ENCODE measurements at places on chromosomes 12 and 14. TPM values are rescaled to one million over a fixed set of nuclear protein-coding genes. Genes with fewer than 3 reads are reported as not detected.

- no peak for DNase-seq
These were observed 115.3 kb upstream of the PRB2 start for GRCh38 chr12:11510671-11511070.

The CLEC1B gene
- not detected for total RNA-seq

DNA sequence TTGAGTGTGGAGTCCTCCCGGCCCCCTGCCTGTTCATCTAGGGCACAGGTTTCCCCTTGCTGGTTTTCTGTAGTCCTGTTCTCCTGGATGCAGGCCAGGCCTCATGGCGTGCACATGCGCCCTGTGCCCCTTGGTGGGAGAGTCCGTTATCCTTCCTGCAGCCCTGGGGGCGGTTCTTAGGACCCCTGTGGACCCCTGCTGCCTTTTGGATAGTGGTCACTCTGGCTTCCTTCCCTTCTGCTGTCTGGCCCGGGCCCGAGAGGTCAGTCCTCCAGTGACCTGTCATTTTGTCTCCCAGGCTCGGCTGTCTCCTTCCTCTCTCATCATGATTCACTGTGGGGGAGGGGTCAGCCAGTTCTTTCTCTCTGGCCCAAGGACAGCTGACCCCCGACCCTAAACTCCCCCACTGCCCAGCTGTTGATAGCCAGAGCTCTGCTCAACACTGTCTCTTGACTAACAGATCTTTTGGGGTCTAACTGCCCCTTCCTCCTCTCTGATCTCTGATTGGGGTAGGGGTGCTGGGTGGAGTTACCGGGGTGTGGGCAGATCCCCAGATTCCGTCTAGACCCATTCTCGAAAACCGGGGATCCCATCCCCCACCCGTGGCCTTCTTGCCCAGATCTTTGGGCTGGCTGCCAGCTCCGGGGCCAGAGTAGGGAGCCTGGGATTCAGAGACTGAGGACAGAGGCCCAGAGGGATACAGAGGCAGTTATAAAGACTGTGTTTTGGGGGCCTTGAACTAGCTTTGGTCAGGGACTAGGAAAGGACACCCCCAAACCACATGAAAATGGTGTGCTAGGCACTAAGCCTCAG lies 7.0 kb downstream of the CCND2 start:
- no peak for DNase-seq

GRCh38 chr12:52686063-52686462 lies 5.9 kb upstream of the KRT1 start:
- DNase-seq = no peak

DNA sequence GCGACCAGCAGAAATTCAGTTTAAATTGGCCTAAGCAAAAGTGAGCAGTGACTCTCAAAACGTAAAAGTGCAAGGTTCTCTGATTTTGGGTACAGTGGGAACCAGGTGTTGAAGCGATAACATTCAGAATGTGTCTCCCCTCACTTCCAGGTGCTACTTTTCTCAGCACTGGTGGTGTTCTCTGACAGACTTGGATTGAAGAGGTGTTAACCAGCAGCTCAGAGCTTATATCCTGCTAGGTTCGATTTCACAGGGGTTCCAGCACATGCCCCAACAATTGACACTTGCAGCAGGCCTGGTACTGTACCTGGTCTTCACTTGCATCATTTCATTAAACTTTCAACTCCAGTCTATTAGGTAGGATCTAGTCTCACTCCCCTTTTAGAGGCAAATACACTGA lies 680.2 kb downstream of the VRK1 start:
- no peak for DNase-seq

GRCh38 chr14:37544407-37544806 lies 50.6 kb downstream of the FOXA1 start:
- no peak for DNase-seq

- no peak for DNase-seq
These were observed 181.9 kb downstream of the SLC6A15 start for GRCh38 chr12:84730561-84731162.

The ACVRL1 gene
- total RNA-seq = not detected

- DNase-seq = no peak
These were observed 6.4 kb upstream of the SLC25A3 start for GRCh38 chr12:98587084-98587483.

DNA sequence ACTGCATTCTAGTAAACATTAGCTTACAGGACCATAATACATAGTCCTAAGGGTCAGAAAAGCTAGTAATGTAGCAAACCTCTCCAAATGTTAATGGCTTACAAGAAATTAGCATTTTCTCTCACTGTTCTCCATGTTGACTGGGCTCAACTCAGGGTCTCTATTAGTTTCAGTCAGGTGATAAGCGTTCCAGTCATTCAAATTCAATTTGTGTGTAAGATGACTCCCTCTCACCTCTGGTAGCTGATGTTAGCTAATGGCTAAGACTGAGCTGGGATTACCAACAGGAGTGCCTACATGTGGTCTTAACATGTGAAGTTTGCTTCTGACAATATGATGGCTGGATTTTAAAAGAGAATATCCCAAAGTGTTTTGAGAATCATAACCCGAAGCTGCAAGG lies 630.5 kb upstream of the USP15 start:
- no peak for DNase-seq

All from CD4-positive, alpha-beta T cell (primary cell).